ENCODE measurements at places on chromosomes 6 and 20.

DNA sequence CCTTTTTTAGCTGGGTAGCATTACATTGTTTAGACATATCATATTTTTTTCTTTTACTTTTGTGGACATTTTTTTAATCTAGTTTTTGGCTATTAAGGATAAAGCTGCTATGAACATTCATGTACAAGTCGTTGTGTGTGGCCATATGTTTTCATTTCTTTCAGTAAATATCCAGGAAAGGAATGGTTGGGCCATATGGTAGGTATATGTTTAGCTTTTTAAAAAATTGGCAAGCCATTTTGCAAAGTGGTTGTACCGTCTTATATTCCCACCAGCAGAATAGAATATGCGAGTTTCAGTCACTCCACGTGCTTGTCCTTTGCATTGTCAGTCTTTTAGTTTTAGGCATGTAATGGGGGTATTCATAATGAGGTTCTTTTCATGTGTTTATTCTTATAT, 106.3 kb upstream of the NOX3 start:
- DNase-seq: no peak

- no peak for DNase-seq
These were observed 7.4 kb upstream of the IGF2R start for GRCh38 chr6:159961528-159961927.

DNA sequence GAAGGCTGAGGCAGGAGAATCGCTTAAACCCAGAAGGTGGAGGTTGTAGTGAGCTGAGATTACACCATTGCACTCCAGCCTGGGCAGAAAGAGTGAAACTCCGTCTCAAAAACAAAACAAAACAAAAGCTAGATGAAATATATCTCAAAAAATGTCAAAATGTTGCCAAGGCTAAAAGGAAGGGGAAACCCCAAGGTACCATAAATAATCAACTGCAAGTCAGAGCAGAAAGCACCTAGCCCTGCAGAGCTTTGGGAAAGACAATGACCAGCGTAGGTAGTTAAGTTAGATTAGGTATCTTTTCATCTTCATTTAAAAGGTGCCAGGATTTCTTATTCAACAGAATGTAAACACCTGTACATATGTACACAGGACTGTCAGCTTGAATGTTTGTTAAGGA, 33.0 kb downstream of the AKIRIN2 start:
- DNase-seq: no peak

GRCh38 chr20:20395903-20396568, 28.1 kb downstream of the INSM1 start:
- no peak for DNase-seq

DNA sequence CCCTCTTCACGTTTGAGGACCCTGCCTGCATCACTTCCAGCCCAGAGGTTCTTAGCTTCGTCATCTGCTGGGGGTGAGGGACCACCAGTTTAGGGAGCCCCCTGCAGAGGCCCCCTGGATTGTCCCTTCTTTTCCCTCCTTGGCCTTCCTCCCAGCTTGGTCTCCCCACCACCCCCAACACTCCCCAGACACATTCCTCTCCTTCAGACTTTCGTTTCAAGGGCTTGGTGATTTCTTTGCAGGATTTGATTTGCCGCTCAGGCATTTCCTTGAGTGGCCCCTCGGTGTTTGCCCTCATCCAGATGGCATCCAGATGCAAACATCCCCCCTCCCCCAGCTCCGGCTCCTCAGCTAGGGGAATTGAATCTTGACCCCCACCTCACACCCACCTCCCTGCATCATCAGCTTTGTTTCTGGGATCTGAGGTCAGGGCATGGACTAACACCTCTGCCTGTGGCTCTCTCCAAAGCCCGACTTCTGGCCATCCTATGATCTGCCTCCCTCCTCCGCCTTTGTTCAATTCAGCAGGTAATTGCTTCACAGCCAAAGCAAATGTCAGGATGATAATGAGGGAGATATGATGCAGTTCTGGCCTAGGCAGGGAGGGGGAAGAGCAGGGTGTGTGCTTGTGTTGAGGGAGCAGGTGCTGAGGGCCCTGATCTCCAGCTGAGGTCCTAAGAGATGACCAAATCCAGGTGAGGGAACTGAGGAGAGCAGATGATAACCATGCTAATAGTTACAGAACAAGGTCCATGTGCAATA, 141.5 kb downstream of the VEGFA start:
- no peak for DNase-seq

DNA sequence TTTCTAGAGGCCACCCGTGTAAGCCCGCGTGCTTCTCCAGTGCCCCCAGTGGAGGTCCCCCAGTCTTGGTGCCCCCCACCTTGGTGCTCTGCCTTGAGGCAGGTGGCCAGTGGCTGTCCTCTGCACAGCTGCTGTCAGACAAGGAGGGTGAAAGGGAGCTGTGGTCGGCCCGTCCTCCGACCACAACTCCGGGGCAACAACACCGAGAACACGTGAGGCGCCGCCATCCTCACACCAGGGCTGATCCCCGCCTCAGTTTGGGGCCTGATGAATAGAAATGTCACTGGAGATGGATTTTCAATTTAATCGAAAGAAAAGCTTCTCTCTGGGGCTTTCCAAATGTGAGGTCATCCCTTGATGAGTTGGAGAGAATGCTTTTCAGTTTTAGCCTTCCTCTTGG, 304.6 kb downstream of the CDH4 start:
- DNase-seq: no peak

DNA sequence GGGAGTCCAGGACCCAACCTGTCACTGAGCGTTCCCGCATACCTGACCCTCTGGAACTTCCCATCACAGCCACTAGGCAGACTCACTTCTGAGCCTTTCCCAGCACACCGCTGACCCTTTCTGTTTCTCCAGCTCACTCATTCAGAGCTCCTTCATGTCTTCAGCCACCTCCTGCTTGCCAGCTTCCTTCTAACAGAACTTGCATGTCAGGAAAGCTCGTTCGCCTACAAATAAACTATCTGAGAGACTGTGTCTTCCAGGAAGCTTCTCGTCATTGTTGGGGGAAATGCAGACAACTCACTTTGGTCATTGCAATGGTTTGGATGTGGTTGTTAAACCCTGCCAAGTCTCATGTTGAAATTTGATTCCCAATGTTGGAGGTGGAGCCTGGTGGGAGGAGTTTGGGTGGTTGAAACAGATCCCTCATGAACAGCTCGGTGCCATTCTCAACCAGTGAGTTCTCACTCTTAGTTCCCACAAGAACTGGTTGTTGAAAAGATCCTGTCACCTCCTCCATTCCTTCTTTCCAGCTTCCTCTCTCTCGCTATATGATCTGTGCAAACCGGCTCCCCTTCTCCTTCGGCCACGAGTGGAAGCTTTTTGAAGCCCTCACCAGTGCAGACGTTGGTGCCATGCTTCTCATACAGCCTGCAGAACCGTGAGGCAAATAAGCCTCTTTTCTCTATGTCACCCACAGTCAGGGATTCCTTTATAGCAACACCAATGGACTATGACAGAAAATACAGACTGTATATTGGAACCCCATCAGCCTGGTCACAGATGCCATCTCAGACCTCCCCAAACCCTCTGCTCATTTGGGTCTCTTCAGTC, 1.4 kb upstream of the MUC21 start:
- peak; percentile 43 for DNase-seq

DNA sequence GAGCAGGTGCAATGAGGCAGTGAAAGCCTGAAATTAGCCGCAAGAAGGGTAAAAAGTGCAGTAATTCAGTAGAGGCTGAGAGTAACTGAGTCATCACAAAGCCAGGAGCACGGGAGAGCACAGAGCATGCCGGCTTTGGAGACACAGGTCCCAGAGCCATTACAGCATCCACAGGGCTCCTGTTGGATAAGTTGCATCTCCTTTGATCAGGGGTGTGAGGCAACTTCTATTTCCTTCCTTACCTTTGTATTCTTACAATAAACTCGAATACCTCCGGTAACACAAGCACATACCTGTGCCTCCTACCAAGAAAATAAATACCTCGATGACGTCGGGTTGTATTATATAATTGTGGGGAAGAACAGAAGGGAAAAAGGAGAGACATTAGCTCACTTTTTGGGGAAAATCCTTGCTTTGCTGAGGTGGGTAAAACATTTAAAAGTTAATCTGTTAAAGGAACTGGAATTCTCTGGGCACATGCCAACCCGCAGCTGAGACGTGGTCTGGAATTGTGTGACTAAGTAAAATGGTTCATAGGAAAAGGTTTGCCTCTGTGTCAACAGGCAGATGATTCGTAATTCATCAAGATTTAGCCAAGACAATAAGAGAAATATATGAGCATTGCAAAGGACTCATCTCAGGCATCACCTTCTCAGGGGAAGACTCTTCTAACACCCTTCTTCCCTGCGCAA, 360.7 kb upstream of the ZFP64 start:
- no peak for DNase-seq

DNA sequence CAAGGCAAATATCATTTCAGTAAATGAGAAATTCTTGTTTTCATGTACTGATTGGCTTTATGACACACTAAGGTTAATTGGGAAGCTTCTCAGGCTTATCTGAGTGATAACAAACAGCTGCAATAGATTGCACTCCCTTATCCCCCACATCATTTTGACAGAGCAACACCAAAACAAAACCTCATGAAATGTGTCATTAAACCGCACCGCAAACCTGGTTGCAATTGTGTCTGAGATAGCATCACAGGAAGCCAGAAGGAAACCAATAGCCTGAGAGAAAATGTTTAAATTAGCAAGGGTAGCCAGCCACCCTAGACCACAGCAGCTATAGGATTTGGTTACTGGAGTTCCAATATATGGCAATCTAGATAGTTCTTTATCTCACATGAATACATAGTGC, 31.6 kb upstream of the LAMA4 start:
- no peak for DNase-seq

DNA sequence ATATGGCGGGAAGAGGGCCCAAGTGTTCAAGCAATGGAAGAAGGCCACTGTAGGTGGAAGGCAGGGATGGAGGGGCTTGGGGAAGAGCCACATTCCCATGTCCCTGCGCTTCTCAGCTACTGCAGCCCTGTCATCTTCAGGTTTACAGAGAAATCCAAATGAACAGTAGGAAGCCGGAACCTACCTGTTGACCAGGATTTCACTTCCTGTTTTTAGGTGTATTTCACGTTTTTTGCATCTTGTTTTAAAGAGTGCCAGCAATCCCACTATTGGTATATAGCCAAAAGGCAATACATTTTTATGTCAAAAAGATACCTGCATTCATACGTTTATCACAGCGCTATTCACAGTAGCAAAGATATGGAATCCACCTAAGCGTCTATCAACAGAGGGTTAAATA, 159.2 kb downstream of the SLC35B3 start:
- no peak for DNase-seq

DNA sequence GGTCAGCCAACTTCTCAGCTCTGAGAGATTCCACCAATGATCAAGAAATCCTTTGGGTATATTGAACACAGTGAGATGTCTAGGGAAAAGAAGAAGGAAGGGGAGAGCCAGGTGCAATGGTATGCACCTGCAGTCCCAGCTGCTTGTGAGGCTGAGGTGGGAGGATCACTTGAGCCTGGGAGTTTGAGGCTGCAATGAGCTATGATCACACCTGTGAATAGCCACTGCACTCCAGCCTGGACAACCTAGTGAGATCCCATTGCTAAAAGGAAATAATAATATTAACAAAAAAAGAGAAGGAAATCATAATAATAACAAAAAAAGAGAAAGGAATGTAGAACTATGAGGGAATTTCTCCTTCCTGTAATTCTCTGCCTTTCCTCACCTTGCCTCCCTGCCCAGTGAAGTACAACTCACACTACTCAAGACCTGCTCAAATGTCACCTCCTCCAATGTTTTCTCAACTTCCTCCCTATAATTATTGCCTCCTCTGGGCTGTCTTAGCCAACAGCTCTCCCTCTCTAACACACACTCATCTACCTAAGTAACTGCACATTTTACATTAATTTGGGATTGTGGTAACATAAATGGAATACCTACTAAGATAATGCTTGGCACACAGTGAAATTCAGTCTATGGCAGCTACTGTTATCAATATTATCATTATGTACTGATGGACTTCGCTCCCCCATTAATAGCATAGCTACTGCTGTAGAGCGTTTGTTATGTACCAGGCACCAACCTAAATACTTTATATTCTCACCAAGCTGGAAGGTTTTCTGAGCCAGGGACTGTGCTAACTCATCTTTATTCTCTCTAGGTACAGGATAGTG, 103.6 kb downstream of the KIF13A start:
- no peak for DNase-seq

DNA sequence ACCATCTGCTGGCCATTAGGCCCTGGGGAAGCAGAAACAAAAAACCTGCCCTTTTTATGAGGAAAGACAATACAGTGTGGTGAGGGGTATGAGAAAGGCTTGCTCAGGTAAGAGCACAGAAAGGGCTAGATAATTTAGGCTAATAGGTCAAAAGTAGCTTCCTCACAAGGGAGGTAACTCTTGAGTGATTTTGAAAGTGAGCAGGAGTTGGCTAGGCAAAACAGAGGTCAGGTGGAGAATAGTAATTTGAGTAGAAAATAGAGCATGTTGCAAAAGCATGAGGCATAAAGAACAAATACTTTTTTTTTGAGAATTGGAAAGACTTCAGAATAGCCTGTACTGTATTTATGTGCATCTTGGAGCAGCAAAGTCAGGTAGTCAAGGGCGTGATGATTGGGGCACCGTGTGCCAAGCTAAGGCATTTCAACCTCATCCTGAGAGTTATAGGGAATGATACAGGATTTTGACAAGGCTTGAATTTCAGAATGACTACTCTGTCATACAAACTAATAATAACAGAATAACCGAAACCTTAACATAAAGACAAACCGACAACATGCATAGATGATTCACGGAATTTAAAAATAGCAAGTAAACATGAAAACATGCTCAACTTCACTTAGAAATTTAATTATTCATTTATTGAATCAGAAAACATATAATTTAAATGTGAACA, 123.0 kb upstream of the ENPP5 start:
- no peak for DNase-seq

Data from endothelial cell of umbilical vein (primary cell).